CD4-positive, alpha-beta T cell treated with Interleukin-12 subunit alpha and Interleukin-12 subunit beta, for 1 hour (primary cell): ENCODE measurements at places on chromosomes 4 and X.

DNA sequence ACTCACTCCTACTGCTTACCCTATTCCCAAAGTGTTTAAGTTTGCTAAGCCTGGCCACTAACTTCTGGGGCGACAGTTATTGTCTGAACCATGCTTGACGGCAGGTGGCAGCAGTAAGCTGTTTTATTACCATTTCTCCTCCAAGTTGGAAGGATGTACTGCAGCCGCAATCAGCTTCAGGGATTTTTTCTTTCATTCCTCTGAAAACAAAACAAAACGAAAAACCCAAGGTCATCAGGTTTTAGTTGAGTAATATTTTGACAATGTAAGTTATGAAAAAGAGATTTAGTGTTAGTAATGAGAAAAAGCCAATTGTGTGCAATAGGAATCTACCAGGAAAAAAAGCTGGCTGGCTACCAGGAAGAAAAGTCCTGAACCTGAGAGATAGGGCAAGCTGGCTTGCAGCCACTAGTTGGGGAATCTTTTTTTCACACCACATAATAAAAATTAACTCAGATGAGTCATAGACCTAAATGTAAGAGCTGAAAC lies 13.2 kb upstream of the RAB9B start:
- DNase-seq, result peak; percentile 42

DNA sequence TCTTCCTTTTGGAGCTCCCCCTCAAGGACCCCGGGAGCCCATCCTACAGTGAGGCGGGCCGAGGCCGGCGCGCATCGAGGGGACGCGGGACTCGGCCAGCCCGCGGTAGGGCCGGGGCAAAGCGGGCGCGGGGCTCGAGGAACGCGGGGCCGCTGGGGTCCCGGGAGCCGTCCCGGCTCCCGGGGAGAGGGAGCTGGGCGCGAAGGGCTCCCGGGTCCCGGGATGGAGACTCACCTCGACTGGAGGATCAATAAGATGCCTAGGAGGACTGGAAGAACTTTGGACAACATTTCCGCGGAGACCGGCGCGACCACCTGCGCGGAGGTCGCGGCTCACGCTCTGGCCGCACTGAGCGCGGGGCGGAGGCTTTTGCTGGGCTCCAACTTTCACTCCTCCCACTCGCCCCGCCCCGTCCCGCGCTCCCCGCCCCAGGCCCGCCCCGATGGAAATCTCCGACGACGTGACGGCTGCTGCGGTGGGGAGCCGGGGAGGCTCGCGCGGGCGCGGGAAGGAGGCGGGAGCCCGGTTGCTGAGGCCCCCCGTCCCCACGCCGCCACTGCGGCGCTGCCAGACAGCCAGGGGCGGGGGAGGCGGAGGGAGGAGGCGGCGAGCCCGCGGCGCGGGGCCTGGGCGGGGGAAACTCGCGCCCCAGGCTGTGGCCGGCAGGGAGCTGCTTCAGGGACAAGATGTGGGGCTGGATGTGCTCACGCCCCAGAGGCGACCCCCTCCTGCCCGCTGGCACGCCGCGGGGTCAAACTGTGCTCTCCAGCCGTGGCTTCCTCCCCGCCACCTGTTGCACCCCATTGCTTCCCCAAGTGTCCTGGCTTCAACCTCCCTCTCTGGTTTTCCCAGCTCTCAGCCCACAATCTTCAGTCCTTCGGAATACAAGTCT lies at the start of gene GABRE:
GABRE (minus strand) TSS at position 341 of the 892 bp plus-strand sequence; CDS start at position 290, 51 bp downstream.
- no peak for DNase-seq

DNA sequence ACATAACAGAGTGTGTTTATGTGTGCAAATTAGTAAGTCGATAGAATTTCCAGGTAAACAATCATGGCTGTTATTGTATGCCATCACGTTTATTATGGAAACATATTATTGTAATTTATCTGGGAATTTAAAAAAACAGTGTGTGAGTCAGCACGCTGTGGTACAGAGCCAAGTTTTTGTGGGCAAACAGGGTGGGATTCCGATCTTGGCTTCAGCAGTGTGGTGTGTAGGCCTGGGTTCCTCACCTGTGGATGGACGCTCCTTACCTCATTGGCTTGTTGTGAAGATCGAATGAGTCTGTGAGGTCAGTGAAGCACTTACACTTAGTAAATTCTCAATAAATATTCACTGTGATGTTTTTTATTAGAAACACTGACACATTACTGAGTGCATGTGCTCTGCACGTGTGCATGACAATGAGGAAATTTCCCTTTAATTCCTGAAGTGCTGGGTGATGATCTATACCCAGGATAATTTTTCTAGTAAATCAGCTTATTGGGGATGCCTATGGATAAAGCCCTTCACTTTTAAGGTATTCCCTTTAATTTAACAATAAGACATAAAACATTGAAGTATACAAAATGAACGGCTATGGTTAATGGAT lies 36.4 kb downstream of the SLIT2 start:
- DNase-seq, result no peak

DNA sequence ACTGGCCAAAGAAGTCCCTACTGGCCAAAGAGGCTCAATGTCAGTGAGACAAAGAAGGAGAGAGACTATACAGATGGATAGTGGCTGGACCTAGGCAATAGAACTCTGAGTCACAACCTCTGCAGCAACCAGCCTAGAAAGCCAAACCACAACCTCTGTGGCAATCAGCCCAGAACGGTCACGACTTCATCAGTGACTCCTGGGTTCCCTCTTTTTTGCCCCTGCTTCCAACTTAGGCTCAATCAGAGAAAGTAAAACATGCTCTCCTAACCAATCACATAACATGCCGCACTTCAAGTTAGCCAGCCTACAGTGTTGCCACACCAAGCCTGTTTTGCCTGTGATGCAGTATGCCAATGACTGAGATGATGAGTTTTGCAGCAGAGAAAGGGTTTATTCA lies 203.4 kb downstream of the ANAPC10 start:
- DNase-seq, result no peak

GRCh38 chrX:106612393-106612763 lies 600 bp downstream of the RADX start:
- DNase-seq, result no peak

DNA sequence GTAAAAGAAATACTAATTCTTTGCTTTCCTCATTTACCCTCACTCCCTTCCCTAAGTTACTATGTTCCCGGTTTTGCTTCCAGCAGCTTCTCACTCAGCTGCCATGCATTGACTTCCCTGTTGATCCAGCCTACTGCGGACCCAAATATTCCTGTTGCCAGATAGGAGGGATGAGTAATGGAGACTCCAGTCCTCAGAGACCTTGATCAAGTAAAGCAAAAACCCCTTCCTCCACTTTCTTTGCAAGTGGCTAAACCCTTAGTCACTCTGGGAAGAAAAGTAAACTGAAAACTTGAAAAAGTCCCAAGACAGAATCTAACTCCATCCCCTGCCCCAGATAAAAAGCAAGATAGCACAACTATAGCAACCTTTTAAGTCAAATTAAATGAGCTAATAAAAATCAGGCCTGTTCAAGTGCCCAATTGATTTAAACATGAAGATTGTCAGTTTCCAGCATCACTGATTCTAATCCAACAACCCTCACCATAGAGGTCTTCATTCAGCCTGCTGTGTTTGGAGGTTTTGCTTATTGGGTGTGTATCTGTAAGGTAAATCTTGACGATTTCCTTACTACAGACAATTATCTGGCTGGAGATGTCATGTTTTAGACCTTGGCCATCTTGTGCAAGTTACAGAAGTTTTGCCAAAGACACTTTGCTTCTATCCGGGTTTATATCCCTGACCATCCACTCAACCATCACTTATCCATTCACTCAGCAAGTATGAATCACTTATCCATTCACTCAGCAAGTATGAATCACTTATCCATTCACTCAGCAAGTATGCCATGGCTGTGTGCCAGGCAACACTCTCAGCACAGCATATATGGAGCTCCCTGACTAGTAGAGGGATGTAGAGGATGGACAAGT lies 17.6 kb downstream of the FGFBP1 start:
- DNase-seq, result no peak

GRCh38 chrX:150203248-150203645 lies 159.9 kb upstream of the MAMLD1 start:
- DNase-seq, result no peak
